ENCODE measurements at places on chromosomes 13 and 19. TPM values are rescaled to one million over a fixed set of nuclear protein-coding genes. Genes with fewer than 3 reads are reported as not detected.

GRCh38 chr13:76440568-76440967, 445.6 kb downstream of the KCTD12 start:
- DNase-seq, result no peak
- H3K27me3 ChIP-seq, result no peaks in the 10 kb centered on the region
- H3K36me3 ChIP-seq, result no peaks in the 10 kb centered on the region
- no peak overlapping the region for H3K4me3 ChIP-seq

Gene EEF2
- 1,441 TPM for polyA plus RNA-seq

Gene ZNF45
- polyA plus RNA-seq, result 2.4 TPM

Gene RFPL4A
- polyA plus RNA-seq, result 0.13 TPM

DNA sequence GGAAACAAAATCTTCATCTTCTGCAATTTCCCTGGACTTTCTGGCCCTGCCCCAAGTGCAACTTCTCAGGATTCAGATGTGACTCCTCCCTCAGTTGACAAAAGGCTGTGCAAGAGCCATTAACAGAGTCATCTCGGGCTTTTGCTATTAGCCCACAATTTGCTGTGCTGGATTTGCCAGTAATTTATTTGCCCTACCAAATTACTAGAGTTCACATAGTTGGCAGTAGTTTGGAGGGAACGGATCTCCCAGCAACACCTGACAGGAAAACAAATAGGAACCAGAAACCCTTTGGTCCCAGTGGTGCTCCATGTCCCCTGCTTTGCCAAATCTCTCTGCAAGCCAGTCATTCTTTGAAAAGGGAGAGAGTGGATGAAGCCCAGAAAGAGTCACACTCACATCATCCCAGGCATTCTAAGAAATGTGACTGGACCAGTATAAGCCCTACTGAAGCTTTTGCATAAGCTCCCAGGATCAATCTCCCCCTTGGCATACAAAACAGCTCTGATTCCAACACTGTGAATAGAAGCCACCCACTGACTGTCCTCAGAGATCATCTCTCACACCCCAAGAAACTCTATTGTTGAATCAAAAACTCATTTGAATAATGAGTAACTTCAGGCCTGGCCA, 350.1 kb upstream of the NBEA start:
- no peaks in the 10 kb centered on the region for H3K4me1 ChIP-seq
- H3K27ac ChIP-seq, result no peak overlapping the region
- H3K27me3 ChIP-seq, result no peaks in the 10 kb centered on the region
- no peak overlapping the region for H3K4me3 ChIP-seq
- no peak for DNase-seq

Gene PEG3
- polyA plus RNA-seq, result 207 TPM

DNA sequence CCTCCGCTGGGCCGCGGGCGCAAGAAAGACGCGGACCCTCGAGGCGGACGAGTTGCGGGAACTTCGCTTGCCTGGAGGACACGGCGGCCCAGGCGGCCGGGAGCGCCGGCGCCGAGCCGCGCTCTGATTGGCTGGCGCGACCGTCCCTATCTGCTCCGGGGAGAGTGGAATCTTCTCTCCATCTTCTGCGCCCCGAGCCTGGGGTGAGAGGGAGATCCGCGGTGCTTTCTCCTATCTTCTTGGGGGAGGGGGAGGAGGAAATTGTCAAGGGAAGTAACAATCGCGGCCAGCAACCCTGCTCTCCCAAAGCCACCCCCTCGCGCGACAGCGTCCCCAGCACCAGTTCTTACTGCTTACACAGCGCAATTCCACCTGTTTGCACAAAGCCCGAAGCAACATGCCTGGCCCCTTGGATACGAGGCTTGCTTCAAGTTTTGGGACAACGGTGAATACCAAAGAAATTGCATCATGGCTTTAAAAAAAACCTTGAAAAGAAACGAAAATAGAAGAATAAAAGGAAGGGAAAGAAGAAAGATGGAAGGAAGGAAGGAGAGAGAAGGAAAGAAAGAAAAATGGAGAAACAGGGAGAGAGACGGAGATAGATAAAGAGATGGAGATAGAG, 4.8 kb downstream of the SOX21 start:
- no peak for DNase-seq
- no peak overlapping the region for H3K4me3 ChIP-seq
- H3K27ac ChIP-seq, result no peak overlapping the region
- no peaks in the 10 kb centered on the region for H3K4me1 ChIP-seq

Gene PTPRH
- 166 TPM for polyA plus RNA-seq

GRCh38 chr19:7692417-7693088, 9.4 kb downstream of the FCER2 start:
- H3K36me3 ChIP-seq, result no peaks in the 10 kb centered on the region
- no peak overlapping the region for H3K4me3 ChIP-seq
- peaks cover 15% of the 10 kb centered on the region for H3K27me3 ChIP-seq
- no peaks in the 10 kb centered on the region for H3K4me1 ChIP-seq
- H3K27ac ChIP-seq, result no peak overlapping the region
- DNase-seq, result no peak

Gene KLK4
- not detected for polyA plus RNA-seq

DNA sequence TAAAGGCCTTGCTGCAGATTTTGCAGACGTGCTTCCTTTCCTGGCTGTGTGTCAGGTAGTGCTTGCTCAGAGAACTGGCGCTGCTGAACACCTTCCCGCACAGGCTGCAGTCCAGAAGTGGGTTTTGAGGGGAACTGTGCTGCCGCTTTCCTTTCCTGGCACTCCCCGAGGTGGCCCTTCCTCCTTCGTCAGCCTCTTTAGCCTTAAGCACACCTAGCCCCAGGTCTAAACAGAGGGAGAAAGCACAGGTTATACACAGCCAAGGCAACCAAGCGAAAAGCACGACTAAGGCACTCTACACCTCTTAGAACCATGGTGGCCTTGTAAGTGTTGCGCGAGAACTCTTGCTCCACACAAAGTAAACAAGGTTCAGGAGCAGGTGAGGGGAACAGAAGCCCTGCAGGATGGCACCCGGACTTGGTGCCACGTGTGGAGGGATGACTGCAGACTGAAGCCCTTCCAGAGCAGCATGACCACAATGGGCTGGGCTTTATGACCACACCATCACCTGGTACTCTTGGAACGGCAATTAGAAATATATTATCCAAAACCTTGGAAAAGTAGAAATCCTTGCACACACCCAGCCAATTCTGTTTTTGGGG, 23.6 kb downstream of the ZNF541 start:
- H3K4me3 ChIP-seq, result no peak overlapping the region
- H3K27me3 ChIP-seq, result peaks cover 10% of the 10 kb centered on the region
- peaks cover 8% of the 10 kb centered on the region for H3K4me1 ChIP-seq
- no peak for DNase-seq
